GM23248 (cell line): ENCODE measurements at places on chromosomes 3 and 15.

DNA sequence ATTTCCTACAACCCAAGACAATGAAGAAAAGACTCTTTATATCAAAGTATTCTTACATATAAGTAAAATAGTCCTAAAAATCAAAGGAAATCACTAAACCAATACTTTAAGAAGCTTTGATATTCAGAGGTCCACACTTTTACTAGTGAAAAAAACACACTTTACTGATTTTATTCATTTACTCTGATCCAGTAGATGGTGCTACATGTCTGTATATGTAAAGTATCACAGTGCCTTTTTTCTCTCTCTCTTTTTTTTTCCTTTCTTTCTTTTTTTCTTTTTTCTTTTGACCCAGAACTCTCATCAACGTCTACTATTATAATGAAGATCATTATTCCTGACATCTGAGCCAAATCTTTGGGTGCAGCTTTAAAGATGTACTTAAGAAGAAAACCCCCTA lies 10.8 kb upstream of the CCDC39 start:
- DNase-seq = peak; percentile 4

- DNase-seq = peak; percentile 16
These were observed 11.4 kb downstream of the CHRD start for GRCh38 chr3:184391266-184391665.

- no peak for DNase-seq
These were observed 1.0 kb downstream of the LIMD1 start for GRCh38 chr3:45595364-45596195.

GRCh38 chr15:83404121-83404520 lies 43.0 kb upstream of the SH3GL3 start:
- no peak for DNase-seq

DNA sequence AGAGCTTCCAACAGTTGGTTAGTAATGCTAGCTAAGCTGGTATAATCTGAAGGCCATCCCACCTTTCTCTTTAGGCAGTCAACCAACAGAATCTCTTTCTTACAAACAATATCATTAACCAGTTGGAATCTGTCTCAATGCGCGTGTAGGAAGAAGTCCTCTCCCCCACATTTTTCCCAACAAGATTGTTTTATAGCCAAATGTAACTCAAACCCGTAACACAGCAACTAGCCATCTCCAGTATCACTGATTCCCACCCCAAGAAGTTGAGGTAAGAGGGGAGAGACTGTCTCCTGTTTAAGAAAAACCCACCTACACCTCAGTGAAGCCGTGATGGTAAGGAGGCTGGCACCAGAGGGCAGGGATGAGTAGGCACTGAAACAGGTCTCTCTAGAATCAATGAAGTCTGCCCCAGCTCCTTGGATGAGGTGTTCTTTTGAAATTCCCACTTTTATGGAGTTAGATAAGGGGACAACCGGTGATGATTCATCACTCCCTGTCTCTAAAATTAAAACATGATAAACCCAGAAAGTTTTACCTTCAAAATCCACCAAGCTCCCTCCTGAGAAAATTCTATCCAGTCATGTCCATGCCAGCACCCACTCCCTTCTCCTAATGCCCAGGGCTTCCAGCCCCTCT lies 30.9 kb downstream of the CDC25A start:
- DNase-seq = peak; percentile 30

DNA sequence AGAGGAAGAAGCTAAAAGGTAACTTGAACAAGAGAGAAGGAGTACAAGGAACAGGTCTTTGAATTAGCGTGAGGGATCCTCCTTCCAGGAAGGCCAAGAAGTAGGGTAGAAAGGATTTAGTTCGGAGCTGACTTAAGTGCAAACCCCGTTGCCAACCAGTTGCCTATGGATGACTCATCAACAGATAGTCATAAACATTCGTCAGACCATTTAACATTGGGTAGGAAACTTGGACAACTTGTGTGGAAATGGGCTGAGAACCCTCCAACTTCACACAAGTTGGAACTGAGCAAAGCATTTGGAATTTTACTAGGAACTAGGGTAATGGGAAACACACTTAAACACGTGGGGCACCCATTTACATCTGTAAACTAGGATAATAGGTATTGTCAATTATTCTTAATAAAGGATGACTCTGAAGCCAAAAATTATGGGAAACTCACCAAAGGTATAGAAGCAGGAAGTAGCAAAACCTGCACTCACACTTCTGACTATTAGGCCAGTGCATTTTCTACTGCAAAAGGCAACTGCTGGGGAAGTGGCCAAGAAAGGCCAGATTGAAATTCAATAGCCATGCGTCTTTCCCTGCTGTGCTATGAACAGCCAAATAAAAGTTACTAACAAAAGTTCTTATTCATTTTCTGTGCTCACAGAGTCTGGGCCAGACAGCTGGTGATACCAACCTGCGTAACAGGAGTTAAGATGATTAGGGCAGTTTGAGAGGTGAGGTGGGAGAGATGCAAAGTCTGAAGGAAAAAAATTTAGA lies 174.5 kb upstream of the TMC3 start:
- peak; percentile 28 for DNase-seq

GRCh38 chr3:191848818-191849217 lies 387.9 kb downstream of the PYDC2 start:
- DNase-seq = no peak

DNA sequence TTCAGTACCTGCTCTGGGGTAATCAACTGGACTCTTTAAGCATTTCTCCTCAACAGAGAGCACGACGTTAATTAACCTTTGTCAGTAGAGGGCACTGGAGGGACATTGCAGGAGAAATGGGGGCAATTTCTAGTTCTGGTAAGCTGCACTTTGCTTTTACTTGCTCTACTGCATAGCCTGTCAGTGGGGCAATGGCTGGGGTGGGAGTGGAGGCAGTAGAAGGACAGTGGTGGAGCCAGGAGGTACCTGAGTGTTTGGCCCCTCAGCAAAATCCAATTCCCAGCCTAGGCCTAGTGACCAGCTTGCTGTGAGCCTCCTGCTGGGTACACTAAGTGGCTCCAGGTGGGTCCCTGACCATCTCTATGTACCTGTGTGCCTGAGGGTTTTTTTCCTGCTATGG lies 18.3 kb upstream of the MED12L start:
- no peak for DNase-seq

- DNase-seq = no peak
These were observed 28.9 kb downstream of the DENND4A start for GRCh38 chr15:65762914-65763787.

- no peak for DNase-seq
These were observed 393.3 kb downstream of the TBC1D5 start for GRCh38 chr3:17349093-17349492.

- DNase-seq = no peak
These were observed 89.9 kb downstream of the ATP10A start for GRCh38 chr15:25773248-25773647.

- DNase-seq = peak; percentile 84
These were observed at the start of gene TRANK1 for GRCh38 chr3:36944641-36945270. Gene TRANK1 (minus strand): TSS chr3:36945054. CDS start chr3:36944809, 245 bp downstream.

DNA sequence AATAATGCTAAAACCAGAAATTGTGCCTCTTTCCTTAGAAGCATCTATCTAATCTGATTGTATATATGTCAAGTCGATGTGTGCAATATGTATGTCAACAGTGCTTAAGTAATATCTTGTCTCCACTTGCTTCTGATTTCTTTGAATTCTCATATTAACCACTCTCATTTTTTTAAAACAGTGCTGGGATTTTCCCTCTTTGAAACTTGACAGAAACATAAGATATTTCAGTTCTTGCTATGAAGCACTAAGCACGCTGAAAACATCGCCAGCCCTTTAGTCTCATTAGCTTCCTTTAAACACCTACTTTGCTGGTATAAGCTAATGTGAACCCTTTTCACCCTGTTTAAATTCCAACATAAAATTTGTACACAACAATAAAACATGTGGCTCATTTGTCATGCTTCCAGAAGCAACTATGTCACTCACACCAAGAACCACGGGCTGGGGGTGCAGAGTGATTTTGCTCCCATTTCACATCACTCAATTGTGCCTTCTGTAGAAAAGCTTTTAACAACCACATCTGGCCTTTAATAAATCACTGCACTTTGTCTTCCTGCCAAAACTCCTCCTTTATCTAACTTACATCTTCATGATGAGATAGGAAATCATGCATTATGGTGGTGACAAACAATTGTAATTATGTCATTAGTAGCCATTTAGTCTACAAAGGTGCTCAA lies 185.2 kb downstream of the FOXP1 start:
- no peak for DNase-seq

DNA sequence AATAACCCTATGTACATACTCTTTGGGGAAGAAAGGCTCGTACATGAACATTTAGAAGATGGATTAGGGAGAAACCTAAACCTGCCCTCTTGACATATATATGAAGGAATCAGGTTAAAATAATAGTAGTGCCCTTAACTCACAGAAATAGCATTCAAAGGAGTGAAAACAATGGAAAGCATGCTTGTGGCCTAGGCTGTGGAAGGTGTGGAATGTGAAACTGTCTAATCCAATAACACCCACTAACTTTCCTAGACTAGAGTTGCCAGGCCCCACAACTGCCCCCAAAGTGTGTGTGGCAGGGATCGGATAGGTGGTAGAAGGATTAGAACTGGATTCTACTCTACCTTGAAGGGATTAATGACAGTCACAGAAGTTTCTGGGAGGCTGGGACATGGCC lies 317.4 kb upstream of the LRRFIP2 start:
- peak; percentile 32 for DNase-seq

DNA sequence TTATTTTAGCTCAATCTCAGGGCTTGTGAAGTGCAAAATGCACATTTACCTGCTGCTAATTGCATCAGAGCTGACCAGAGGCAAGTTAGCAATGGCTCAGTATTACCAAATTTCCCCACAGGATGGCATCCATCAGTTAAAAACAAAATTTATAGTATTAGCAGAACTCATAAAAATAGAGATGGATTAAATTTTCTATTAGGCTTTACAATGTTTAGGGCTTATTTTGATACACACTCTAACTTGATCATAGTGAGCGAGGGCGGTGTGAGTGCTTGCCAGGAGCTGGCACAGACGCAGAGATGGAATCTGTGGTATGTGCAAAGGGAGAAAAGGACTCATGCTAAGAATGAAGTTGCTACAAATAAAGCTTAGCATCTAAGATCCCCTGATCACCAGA lies 241.0 kb downstream of the NSUN3 start:
- DNase-seq = peak; percentile 32

- DNase-seq = no peak
These were observed 39.9 kb upstream of the LDHAL6B start for GRCh38 chr15:59166601-59167265.
